ENCODE measurements at places on chromosomes 1 and 21.

GRCh38 chr1:111649648-111650047, 30.1 kb downstream of the RAP1A start:
- no peak for DNase-seq

DNA sequence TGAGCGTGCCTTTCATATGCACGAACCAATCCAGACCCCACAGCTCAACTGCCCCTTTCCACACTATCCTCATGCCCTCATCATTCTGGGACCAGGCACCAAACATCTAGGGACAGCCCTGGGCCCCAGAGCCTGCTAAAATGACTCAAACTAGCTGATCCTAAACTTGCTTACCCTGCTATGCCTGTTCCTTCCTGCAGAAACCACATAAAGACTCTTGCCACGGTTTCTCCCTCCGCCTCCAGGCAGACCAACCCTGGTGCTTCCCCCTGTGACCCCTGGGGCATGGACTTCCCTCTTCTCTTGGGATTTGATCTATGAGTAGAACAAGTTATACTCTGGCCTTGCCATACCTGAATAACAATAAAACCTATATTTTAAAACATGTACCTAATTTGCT, 138.0 kb upstream of the CD34 start:
- no peak for DNase-seq

DNA sequence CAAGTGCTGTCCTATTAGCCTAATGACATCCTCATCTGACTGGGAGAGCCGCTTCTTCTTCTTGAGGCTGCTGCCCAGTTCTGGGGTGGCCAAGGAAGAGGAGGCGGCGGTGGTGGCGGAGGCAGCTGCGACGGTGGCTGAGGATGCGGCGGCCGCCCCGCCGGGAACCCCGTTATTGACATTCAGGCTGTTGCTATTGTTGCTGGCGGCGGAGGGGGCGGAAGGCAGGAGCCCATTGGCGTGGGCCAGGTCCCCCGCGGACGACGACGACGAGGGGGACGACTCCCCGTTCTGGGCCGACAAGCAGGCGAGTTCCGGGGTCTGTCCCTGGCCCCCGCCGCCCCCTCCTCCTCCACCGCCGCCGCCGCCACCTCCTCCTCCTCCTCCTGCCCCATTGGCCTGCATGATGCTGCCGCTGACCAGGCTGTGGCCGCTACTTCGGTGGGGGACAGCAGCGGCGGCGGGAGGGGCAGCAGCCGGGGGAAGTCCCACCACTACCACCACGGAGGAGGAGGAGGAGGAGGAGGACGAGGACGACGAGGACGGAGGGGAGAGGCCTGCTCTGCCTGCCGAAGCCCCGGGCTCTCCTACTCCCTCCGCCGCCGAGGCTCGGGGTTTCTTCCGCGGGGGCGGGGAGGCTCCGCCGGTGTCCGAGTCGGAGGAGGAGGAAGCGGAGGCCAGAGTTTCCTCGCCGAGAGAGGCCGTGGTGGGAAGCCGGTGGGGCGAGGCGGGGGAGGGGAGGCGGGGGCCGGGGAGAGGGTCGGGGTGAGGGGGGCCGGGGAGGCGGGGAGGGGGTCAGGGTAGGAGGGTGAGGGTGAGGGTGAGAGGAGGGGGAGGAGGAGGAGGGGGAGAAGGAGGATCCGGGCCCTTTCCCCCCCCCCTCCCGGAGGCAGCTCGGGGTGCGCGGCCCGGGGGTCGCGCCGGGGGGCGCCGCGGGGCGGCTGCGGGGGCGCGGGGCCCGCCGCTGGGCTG, 610 bp downstream of the WDR26 start:
- peak; percentile 35 for DNase-seq

DNA sequence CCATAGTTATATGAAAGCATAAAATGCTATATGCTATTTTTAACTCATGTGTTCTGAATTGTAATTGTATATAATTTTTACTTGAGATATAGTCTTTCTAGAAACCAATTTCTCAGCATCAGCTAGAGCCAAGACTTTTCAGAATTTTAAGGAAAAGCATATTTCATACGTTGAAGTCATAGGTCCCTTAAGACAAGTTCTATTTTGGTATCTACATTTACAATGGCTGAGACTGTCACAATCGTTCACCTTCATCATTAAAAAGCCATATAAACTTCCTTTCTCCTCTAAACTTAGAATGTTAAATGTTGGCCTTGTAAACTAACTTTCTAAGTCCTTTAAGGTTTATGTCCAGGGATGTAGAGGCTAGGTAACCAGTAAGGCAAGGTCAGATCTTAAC, 104.1 kb downstream of the LRRC40 start:
- no peak for DNase-seq

GRCh38 chr1:12585536-12585935, 32.5 kb downstream of the DHRS3 start:
- DNase-seq = no peak

GRCh38 chr1:207698822-207699483, 52.9 kb upstream of the CD46 start:
- peak; percentile 74 for DNase-seq

- DNase-seq = no peak
Observed at GRCh38 chr1:227068883-227069282, 128.8 kb downstream of the COQ8A start.

- DNase-seq = no peak
Observed at GRCh38 chr21:25626757-25627156, 12.3 kb upstream of the JAM2 start.

DNA sequence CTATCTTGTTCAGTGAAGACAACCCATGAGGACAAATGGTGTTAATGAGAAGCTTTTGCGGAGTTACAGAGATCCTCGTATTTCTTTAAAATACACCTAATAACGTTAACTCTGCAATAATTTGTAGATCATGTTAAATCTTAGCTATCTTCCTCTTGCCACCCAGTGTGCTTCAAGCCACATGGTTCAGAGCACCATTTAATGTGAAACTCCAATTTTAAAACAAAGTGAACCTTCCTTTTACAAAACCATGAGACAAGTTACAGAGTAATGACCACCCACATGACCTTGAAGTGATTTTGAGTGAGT, 1.7 kb upstream of the KCNE2 start:
- no peak for DNase-seq

- peak; percentile 97 for DNase-seq
Observed at GRCh38 chr1:33435096-33435820, 4.4 kb upstream of the PHC2 start.

DNA sequence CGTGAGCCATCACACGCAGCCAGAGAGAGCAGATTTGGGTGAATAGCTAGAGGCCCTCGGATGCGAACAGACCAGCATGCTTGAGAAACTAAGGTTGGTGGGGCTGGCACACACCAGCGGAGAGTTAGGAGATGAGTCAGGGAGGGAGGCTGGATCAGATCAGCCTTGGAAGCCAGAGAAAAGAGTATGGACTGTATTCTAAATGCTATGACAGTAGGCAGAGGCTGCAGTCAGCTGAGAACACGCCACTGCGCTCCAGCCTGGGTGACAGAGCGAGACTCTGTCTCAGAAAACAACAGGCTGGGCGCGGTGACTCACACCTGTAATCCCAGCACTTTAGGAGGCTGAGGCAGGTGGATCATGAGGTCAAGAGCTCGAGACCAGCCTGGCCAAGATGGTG, 4.0 kb upstream of the PLEKHM2 start:
- DNase-seq = no peak

DNA sequence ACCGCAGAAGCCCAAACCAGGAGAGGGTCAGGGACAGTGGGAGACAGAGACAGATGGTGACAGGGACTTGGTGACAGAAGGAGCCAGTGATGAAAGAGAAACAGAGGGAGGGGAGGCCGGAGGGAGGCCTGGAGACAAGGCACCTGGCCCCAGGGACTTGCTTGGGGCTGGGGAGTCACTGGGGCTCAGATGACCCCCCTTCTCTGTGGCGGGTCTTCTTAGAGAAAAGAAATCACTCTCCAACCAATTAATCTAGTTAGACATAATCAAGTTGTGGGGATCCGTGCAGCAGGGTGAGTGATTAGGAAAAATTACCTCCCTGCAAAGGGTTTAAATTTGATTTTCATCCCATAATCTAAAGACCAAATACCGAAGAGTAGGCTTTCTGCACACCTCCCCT, 519.8 kb downstream of the PTPRU start:
- DNase-seq = no peak
